ENCODE measurements at places on chromosomes 4 and X. TPM values are rescaled to one million over a fixed set of nuclear protein-coding genes. Genes with fewer than 3 reads are reported as not detected.

The TCEAL8 gene
- total RNA-seq = 55.8 TPM

The BST1 gene
- 23.1 TPM for total RNA-seq

The LINC00632 gene
- 588 TPM for total RNA-seq

The SMIM10 gene
- 3.5 TPM for total RNA-seq

The VCX3A gene
- total RNA-seq = not detected

The BDH2 gene
- total RNA-seq = 33.0 TPM

The SUPT20HL2 gene
- total RNA-seq = not detected

The USP11 gene
- total RNA-seq = 27.6 TPM

The CTSO gene
- 17.3 TPM for total RNA-seq

The ITM2A gene
- 39.5 TPM for total RNA-seq

The CSAG1 gene
- not detected for total RNA-seq

DNA sequence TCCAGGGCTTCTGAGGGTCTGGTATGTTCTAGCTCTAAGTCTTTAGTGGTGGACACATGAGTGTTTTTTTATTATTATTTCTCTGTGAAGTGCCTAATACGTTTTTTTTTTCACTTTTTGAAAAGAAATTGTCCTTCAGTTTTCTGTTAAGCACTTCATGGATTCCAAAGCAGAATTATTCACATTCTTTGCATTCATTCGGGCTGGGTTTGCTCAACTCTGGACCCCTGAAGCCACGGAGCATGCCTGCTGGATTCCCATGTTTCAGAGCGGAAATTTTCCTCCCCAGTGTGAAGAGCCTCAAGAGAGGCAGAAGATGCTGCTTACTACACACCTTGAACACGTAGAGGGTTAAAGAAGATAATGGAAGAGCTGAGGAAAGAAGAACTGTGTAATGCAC is 107.5 kb downstream of the EGF start:
- no peak for DNase-seq

GRCh38 chr4:8897251-8898167 is 25.9 kb upstream of the HMX1 start:
- DNase-seq = no peak

DNA sequence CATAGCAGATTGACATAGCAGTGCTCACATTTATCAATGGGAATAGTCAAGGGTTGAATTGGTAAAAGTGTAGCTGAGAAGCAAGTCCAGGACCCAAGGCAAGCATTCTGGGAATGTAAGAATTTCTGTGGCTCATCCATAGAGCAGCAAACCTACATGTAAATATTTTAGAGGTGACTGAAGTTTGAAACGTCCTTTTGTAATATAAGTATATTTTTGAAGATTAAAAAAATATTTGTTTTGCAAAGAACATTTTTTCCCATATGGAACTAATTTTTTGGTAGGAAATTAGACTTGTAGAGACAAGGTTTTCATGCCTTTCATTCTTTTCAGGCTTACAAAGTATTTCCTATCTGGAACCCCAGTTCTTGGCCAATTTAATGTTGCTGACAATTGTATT is 104.0 kb downstream of the TEX13A start:
- DNase-seq = no peak

DNA sequence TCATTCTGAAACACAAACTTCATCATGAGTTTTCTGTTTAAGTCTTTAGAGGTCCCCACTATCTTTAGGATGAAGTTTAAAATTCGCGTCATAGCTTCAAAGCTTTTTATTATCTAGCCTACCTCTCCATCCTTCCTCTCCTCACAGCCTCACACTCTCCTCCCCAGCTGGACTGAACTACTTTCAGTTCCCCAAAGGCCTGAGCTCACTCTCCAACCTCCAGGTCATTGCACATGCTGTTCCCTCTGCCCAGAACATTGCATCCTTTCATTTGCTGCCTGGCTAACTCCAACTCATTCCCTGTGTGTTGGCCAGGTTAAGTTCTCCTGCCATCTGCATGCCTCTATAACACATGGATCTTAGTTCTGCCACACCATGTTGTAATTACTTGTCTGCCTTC is 2.9 kb upstream of the OTUD5 start:
- DNase-seq = no peak

DNA sequence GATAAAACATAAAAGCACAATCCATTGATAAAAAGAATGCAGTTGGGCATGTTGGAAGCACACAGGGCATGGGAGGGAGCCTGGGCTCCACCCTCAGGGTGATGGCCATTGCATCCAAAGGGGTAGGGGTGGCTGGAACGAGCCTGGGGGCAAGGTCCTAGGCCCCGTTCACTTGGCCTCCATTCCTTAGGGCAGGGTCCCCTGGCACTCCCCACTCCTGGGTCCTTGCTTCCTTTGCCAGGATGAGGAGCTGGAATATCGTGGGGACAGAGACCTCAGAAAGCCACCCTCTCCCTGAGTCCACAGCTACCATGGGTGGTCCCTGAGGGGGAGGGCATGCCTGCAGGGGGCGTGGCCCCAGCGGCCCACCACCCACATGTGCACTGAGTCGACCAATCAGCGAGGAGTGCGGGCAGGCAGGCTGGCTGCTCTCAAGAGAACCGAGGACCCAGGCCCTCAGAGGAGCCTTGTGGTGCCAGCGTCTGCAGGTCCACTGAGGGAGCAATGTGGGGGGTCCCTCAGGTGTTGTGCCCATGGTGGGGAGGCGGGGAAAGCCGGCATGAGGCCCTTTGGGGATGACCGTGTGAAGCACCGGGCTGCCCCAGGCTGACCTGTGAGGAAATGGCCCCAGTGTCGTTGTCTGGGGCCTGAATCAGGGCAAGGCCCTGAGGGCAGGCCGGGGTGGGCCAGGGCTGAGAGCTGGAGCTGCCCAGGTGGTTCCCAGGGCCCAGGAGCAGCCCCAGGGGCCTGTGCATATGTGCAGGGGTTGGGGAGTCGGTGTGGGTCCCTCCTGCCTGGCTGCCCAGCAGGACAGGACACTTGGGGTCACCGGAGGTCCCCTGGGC is 78.6 kb upstream of the AMELX start:
- DNase-seq = no peak

DNA sequence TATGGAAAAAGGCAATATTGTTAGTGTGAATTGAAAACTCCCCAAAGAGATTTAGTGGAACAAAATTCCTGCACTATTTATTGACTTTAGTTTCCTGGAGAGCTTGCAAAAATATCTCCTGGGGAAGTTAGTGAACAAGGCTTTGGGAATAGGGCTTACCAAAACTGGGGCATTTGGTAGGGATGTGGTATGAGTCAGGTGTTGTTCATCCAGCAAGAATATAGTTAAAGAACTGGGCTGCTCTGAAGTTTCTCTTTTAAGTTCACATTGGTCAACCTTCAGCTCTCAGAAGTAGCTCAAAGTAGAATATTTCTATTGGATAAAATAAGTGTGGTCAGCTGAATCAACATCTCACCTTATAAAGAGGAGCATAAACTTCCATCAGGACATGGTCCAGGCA is 185.0 kb downstream of the CPE start:
- DNase-seq = no peak

DNA sequence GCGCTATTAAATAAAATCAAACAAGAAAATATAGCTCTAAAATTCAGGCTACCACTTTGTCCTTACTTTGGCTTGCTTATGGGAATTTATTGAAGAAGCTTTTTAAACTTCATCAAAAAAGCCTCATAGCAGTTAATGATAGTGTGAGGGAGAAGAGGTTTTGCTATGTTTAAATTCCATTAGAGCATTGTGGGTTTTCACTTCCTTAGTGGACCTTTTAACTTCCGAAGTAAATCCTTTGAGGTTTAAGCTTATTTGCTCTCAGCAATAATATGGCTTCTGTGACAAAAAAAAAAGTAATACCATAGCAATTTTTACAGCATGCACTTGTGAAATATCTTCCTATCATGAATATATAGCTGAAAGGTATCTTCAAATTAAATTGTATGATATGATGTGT is 120.2 kb upstream of the NDST4 start:
- no peak for DNase-seq

DNA sequence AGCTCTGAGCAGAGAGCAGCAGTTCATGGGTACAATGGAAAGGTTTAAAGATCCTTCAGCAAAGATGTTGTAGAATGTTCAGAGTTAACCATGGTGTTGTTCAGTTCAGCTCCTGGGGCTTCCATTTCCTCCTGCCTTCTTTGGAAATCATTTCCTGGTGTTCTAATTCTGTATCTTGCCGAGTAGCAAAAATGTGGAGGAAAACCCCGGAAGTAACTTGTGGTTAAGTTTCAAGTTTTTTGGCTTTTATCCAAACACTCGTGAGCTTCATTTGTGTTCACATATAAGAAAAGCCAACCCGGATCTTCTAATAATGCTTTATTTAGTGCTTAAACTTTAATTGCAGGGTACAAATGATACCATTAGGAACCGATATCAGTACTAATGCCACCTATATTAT is 33.6 kb upstream of the ARX start:
- DNase-seq = no peak

GRCh38 chr4:4837316-4837715 is 22.1 kb upstream of the MSX1 start:
- no peak for DNase-seq

GRCh38 chrX:150752124-150752523 is 58.9 kb downstream of the MTMR1 start:
- no peak for DNase-seq

GRCh38 chr4:5165420-5166369 is 114.4 kb downstream of the STK32B start:
- no peak for DNase-seq

- no peak for DNase-seq
Observed at GRCh38 chr4:80202741-80203553, 5.6 kb downstream of the PRDM8 start.

DNA sequence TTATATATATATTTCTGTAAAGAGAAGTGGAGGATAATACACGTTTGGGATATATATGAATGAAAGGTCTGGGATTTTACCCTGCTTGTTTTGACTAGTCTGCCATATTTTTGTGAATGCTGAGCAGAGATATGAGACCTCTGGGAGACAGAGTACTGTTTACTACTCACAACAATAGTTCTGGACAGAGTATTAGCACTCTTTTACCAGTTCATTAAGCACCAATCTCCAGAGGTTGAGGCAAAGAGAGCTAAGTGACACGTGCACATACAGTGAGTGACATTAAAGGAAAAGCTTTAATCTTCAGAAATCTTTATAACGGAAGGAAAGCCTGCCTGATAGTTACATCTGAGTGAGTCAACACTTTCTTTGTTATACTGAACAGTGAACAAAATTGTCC is 1452.7 kb upstream of the TENM3 start:
- DNase-seq = no peak

DNA sequence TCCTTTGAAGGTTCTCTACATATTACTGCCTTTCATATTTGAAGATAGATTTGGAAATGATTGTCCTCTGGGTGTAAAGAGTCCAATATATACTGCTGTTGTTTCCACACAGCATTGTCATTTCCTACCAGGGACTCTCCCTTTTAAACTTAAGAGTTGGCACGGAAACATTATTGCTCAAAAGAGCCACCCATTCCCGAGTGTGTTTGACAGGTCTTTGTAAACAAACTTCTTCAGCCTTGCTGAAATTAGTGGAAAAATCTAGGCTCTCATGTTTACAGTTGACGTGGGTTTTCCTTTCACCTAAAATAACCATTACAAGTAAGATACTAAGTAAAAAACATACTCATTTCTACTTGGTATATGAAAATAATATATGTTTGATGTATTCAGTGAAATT is 111.4 kb upstream of the LIMCH1 start:
- no peak for DNase-seq

GRCh38 chr4:8553216-8553615 is 27.0 kb upstream of the GPR78 start:
- no peak for DNase-seq

DNA sequence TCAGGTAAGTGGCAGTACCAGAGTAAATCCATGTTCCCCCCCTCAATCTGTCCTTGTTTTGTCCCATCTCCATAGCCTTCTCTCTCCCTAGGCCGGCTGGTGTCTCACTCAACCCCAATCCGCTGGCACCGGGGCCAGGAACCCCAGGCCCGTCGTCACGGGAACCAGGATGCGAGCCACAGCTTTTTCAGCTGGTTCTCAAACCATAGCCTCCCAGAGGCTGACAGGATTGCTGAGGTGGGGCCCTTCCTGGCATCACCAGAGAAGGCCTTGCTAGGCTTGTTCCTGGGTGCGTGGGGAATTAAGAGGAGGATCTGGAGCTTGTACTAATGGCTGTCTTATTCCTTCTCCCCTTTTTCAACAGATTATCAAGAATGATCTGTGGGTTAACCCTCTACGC is 2.7 kb downstream of the TSPYL2 start:
- no peak for DNase-seq

GRCh38 chr4:103996637-103997036 is 276.9 kb upstream of the TACR3 start:
- DNase-seq = no peak

DNA sequence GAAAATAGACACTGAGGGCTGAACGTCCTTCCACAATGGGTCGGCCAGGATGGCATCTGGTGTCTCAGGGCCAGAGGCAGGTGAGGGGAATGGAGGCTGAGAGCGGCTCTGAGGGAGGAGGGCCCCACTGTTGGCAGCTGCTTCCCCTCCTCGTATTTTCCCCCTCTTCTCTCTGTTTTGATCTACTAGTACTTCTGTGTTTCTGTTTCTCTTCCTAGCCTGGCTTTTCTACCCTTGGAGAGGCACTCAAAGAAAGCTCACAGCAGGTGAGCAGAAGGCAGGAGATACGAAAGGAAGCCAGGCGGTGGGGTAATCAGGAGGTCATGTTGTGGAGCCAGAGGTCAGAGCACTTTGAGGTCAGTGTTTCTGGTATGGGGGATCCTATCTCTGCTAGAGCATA is 151.8 kb upstream of the GATB start:
- no peak for DNase-seq

- DNase-seq = no peak
Observed at GRCh38 chrX:22690116-22690515, 309.6 kb upstream of the DDX53 start.

- DNase-seq = no peak
Observed at GRCh38 chr4:88621763-88622327, 29.6 kb downstream of the HERC3 start.

GRCh38 chrX:40484408-40485091 is 96.2 kb upstream of the ATP6AP2 start:
- no peak for DNase-seq

DNA sequence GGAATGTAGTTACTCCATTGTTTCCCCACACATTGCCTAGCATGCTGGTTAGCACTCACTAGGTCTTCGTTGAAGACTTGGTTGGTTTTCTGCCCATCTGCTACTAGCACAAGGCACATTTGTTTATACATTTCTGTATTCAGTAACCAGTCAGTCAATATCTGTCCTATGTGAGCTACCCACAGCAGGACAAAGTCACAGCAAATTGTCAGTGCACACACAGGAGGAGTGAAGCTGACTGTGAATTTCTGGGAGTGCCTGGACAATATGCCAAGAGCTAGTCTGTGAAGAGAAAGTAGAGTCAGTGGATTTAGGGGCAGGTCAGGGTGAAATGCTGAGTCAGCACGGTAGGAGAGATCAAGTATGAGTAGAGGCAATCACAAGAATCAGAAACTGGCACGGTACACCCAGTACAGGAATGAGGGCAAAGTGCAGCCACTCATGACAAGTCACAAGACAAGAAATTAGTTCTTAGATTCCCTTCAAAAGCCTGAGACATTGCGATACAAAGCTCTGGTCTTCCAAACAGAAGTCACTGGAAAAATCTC is 1049.8 kb upstream of the POU3F4 start:
- DNase-seq = no peak

- no peak for DNase-seq
Observed at GRCh38 chrX:4588893-4589292, 875.4 kb upstream of the PRKX start.

Data from omental fat pad (tissue), 4 donors.